ENCODE measurements at places on chromosomes 13 and 19. TPM values are rescaled to one million over a fixed set of nuclear protein-coding genes. Genes with fewer than 3 reads are reported as not detected.

DNA sequence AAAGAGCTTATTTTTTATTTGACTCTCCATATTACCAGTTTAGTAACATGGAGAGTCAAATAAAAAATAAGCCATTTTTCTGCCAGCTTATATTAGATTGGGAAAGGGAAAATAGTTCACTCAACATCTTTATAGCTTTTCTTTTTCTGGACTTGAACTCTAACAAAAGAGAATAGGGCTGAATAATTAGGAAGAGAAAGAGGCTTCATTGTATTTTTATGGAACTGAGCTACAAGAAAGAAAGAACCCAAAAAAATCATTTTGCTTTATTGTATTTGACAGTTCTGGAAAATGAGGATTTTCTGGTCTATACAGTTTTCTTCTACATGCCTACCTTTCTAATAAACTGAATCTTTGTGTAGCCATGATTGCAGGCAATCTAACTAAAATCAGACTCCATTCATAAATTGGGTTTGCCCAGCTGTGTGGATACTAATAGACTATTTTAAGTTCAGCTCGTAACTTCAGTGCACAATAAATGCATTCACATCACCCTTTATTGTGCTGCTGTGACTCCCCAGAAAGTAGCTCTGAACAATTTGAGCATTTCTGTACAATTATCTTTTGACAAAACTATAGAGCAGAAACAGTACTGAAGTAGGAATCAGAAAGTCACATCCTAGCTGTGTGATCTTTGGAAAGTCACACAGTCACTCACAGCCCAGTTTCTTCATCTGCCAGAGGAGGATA is 115.3 kb downstream of the STOML3 start:
- H3K4me3 ChIP-seq: no peak overlapping the region
- DNase-seq: no peak
- no peaks in the 10 kb centered on the region for H3K36me3 ChIP-seq

DNA sequence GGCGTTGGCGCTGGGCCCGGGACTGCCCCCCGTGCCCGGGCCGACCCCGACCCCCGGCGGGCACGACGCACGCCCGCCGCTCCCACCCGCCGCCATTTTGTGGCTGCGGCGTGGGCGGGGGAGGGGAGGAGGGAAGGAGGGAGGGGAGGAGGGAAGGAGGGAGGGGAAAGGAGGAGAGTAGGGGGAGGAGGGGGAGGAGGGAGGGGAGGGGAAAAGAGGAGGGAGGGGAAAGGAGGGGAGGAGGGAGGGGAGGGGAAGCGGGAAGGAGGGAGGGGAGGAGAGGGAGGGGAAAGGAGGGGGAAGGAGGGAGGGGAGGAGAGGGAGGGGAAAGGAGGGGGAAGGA is at the start of gene BTBD2:
BTBD2 (minus strand) TSS at position 107 of the 343 bp plus-strand sequence; CDS start at position 96, 11 bp downstream.
- peaks cover 8% of the 10 kb centered on the region for H3K36me3 ChIP-seq
- H3K4me3 ChIP-seq: no peak within 1 kb of the TSS
- H3K4me1 ChIP-seq: no peaks in the 10 kb centered on the region
- no peaks in the 10 kb centered on the region for H3K27me3 ChIP-seq
- H3K27ac ChIP-seq: peak within 1 kb of the TSS; percentile 40

GRCh38 chr13:111914241-111915103 is 152.5 kb upstream of the SOX1 start:
- no peak overlapping the region for H3K4me3 ChIP-seq
- H3K4me1 ChIP-seq: no peaks in the 10 kb centered on the region
- no peak overlapping the region for H3K27ac ChIP-seq

GRCh38 chr13:77329911-77330584 is 3.2 kb upstream of the MYCBP2 start:
- peaks cover 10% of the 10 kb centered on the region for H3K36me3 ChIP-seq
- H3K4me3 ChIP-seq: peak overlapping the region; percentile 93
- H3K27ac ChIP-seq: peak overlapping the region; percentile 86
- peak; percentile 33 for DNase-seq
- H3K4me1 ChIP-seq: peaks cover 23% of the 10 kb centered on the region

GRCh38 chr13:29886446-29886845 is 36.0 kb upstream of the UBL3 start:
- H3K27me3 ChIP-seq: no peaks in the 10 kb centered on the region
- H3K4me1 ChIP-seq: no peaks in the 10 kb centered on the region
- H3K36me3 ChIP-seq: no peaks in the 10 kb centered on the region
- no peak overlapping the region for H3K4me3 ChIP-seq

DNA sequence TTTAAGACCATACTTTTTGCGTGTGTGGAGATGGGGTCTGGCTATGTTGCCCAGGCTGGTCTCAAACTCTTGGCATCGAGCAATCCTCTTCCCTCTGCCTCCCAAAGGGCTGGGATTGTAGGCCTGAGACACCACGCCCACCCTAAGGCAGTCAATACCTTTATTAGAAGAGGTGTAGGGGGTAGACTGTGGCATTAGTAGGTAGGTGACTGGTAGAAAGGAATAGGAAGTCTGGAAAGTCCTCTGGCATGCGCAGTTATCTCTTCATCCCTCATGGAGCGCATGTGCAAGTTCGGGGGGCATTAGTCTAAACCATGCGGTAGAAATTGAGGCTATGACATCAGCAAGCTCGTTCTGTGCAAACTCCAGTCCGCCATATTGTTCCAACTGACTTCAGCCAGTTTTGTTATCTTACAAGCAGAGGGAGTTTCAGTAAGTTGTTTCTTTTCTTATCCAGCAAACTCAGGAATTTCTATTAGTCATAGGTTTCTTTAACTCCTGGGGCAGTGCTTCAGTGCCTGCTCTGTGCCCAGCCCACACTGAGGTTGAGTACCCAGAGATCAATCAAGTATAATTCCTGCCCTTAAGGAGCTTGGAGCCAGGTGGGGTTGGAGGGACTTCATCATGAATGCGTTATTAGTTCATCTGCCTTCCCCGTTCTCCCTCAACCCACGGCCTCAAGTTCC is 7.3 kb upstream of the RANBP3 start:
- DNase-seq: no peak
- H3K4me1 ChIP-seq: no peaks in the 10 kb centered on the region
- no peak overlapping the region for H3K4me3 ChIP-seq
- H3K27me3 ChIP-seq: no peaks in the 10 kb centered on the region
- no peak overlapping the region for H3K27ac ChIP-seq
- no peaks in the 10 kb centered on the region for H3K36me3 ChIP-seq

- H3K27me3 ChIP-seq: no peaks in the 10 kb centered on the region
- no peak for DNase-seq
- H3K36me3 ChIP-seq: no peaks in the 10 kb centered on the region
These were observed 310.6 kb downstream of the FGF14 start for GRCh38 chr13:102091231-102091630.

DNA sequence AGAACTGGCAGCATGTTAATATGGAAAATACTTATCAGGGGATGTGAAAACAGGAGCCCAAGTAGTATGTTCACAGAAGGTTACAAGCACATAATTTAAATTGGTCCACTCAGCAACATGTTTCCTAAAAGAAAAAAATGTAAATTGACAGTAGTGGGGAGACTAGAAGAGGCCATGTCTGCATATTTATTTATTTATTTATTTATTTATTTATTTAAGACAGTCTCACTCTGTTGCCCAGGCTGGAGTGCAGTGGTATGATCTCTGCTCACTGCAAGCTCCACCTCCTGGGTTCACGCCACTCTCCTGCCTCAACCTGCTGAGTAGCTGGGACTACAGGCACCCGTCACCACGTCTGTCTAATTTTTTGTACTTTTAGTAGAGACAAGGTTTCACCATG is 13.7 kb upstream of the ZNF8 start:
- no peaks in the 10 kb centered on the region for H3K4me1 ChIP-seq
- H3K36me3 ChIP-seq: peaks cover 59% of the 10 kb centered on the region
- H3K4me3 ChIP-seq: no peak overlapping the region
- no peaks in the 10 kb centered on the region for H3K27me3 ChIP-seq
- no peak for DNase-seq

DNA sequence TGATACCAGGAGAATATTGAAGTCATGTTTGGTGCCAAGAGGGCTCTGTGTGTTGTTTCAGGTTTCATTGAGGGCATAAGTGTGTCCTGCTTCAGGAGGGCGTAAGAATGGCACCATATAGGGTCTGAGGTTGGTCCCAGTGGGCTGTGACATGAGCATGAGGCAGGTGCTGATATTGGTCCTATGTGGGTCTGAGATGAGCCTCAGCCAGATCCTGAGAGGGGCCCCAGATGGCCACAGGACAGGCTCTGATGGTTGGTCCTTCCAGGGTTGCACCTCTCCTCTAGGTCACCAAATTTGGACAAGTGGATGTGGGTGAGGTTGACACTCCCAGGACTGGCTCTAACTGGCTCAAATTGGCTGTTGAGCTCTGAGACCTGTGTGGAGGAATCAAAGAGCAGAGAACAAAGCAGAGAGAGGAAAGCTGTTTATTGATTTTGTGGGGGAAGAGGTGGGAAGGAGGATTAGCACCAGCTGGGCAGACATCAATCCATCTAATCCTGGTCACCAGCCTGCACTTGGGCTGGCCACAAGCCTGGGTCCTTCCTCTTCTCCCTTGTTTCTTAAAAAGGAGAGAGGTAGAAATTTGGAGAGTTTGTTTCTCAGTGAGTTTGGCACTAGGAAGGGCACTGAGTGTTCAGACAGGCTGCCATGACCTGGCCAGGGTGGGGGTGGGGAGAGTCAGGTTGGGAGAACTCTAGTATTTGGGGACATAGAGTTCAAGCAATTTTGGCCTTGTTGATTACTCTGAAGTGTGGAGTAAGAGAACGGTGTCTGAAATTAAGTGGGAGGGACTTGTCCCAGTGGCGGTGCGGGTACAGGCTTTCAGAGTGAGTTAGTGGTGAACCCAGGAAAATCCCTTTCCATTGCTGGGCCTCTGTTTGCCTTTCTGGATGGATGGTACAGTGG is 38.7 kb downstream of the CYP2B6 start:
- H3K27me3 ChIP-seq: no peaks in the 10 kb centered on the region
- no peak for DNase-seq
- no peaks in the 10 kb centered on the region for H3K4me1 ChIP-seq
- no peak overlapping the region for H3K27ac ChIP-seq
- H3K4me3 ChIP-seq: no peak overlapping the region

DNA sequence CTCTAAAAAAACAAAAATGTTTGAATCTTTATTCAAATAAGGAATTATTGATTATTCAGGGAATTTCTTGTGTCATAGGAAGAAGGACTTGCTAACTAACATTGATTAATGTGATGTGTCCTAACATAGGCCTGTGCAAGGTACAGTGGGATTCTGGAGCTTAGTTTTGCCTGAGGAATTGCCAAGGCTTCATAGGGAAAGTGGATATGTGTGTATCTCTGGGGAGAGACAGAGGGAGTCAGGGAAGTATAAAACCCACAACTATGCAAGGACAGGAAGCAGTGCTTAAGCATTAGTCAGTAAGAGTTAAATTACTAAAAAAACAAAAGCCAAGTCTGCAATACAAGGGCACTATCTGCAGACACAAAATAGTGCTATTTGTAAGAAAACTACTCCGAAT is 59.6 kb downstream of the WDFY2 start:
- H3K36me3 ChIP-seq: no peaks in the 10 kb centered on the region
- H3K27me3 ChIP-seq: no peaks in the 10 kb centered on the region
- H3K27ac ChIP-seq: peak overlapping the region; percentile 61
- H3K4me1 ChIP-seq: peaks cover 39% of the 10 kb centered on the region
- no peak for DNase-seq

DNA sequence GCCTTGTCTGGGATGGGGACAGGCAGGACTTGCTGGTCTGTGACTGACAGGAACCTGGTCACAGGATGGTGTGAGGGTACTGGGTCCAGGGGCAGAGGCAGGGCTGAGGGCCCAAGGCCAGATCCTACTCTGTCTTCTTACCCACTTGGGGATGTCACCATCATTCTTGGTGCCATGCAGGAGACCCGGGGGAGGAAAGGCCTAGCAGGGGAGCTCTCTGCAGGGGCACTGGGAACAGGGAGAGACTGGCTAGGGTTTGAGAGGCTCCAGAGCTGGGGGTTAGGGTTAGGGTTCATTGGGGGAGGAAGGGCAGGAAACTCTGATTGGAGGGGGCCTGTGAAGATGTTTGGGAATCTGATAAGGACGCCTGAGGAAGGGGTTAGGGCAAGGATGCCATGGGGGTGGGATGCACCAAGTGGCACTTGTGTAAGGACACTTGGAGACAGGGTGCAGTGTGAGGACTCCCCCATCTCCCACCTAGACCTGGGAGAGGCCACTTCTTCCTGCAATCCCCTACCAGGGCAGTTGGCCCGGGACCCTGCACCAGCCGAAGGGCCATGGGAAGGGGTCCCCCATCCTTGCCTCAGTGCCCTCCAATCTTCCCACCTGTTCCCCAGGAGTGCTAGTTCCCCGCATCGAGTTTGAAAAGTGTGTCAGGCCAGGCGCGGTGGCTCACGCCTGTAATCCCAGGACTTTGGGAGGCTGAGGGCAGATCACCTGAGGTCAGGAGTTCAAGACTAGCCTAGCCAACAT is 6.9 kb downstream of the PRR36 start:
- no peak overlapping the region for H3K27ac ChIP-seq
- H3K4me3 ChIP-seq: no peak overlapping the region
- no peaks in the 10 kb centered on the region for H3K27me3 ChIP-seq
- DNase-seq: no peak
- H3K36me3 ChIP-seq: no peaks in the 10 kb centered on the region

DNA sequence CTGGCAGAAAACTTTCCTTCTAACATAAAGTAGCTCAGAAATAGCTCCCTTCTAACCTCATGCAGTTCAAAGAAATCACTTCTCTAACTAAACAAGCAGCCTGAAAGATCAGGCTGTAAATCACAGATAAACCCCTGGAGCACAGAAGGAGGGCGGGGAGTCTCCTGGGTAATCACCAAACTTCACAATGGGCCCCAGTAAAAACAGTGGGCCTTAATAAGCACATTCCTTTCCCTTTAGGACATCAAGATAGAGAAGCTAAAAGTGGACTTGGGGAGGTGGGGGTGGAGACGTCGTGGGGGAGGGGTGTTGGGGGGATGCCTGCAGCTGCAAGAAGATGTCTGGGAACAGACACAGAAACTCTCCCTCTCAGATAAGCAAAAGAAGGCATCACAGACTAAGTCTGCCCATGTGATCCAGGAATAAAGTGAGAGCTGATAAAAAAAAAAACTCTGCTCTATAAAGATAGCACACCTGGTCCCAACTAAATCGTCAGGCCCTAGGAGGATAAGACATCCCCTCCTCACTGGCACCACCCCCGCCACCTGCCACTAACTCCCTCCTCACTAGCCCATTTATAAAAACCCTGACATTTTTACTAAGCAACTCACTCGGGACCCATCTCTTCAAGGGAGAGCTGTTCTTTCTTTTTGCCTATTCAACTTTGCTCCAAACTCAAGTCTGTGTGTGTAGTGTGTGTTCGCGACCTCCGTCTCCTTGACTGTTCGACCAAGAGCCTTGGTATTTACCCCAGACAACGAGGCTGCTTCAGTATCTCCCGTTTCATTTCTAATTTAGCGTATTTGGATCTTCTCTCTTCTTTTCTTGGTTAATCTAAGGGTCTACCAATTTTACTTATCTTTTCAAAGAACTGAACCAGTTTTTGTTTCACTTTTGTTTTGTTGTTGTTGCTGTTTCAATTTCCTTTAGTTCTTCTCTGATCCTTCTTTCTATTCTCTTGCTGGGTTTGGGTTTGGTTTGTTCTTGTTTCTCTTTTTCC is 31.7 kb downstream of the DNAJC15 start:
- DNase-seq: peak; percentile 46
- H3K36me3 ChIP-seq: no peaks in the 10 kb centered on the region
- H3K27me3 ChIP-seq: no peaks in the 10 kb centered on the region
- peak overlapping the region; percentile 62 for H3K4me3 ChIP-seq
- peaks cover 43% of the 10 kb centered on the region for H3K4me1 ChIP-seq
- H3K27ac ChIP-seq: peak overlapping the region; percentile 78

Gene ATP8B3
- total RNA-seq: 15.3 TPM

Gene ZNF610
- total RNA-seq: 4.2 TPM

Gene PLVAP
- total RNA-seq: 0.24 TPM

Gene CPT1C
- total RNA-seq: 6.0 TPM

Gene CCDC169
- 0.42 TPM for total RNA-seq

Gene GPR12
- not detected for total RNA-seq

Gene CGB2
- total RNA-seq: not detected

Gene UQCRFS1
- 16.9 TPM for total RNA-seq
